ENCODE measurements at places on chromosomes 16 and 17. TPM values are rescaled to one million over a fixed set of nuclear protein-coding genes. Genes with fewer than 3 reads are reported as not detected.

DNA sequence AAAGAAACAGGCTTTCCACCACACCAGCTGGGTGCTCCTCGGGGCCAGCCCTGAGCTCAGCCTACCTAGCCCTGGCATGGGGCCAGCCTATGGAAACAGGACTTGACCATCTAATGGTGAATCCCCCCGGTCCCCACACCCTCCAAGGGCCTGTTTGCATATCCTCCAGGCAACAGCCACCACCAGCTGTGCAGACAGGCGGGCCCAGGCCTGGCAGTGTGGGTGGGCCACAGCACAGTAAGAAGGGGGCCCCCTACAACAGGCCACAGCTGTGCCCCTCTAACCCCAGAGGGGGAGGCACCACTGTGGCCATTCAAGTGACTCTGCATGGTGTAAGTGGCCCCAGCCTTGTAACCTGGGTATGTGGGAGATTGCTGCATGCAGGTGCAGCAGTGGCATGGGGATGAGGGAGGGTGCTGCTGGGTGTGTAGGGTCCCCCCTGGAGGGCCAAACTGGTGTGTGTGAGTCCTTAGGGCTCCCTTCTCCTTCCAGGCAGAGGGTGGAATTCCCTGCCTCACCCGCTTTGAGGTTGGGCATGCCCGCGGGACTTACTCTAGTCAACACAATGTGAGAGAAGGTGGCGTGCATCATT is 148.2 kb downstream of the C16orf78 start:
- H3K4me1 ChIP-seq = no peaks in the 10 kb centered on the region
- no peak for DNase-seq
- H3K36me3 ChIP-seq = no peaks in the 10 kb centered on the region
- H3K27me3 ChIP-seq = no peaks in the 10 kb centered on the region

DNA sequence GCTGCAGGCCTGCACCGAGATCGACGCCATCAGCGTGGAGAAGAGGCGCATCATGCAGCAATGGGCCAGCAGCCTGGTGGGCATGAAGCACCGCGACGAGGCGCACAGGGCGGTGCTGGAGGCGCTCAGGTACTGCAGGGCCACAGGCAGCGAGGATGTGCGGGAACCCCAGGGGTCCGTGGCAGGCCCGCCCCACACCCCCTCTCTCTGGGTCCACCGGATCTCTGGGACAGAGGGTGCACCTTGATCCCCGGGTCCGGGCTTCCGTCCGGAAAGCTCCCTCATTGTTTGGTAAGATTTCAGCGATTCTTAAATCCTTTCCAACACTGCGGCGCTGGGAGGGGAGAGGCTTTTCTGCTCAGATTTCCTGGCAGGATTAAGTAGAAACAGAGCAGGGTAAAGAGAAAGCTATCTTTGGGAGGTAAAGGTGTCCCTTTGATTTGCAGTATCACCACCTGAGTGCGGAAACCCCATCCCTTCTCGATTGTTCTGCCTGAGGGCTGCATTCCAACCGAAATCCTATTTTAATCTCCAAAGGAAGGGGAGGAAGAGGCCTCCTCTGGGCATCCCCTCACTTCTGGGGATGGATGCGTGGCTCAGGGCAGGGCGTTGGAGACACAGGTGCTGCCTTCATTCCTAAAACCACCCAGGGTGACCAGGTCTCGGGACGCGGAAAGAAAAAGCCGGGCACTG is 29.2 kb downstream of the CCDC40 start:
- H3K27ac ChIP-seq = no peak overlapping the region
- peaks cover 33% of the 10 kb centered on the region for H3K4me1 ChIP-seq
- H3K36me3 ChIP-seq = no peaks in the 10 kb centered on the region

DNA sequence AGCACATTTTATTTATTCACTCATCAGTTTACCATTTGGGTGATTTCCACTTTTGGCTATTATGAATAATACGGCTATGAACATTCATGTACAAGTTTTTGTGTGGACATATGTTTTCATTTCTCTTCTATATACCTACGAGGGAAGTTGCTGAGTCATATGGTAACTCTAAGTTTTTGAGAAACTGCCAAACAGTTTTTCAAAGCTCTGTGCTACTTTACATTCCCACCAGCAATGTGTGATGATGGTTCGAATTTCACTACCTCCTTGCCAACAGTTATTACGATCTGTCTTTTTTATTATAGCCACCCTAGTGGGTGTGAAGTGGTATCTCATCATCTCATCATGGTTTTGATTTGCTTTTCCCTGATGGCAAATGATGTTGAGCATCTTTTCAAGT is 63.7 kb upstream of the MRTFB start:
- H3K27me3 ChIP-seq = no peaks in the 10 kb centered on the region
- H3K36me3 ChIP-seq = no peaks in the 10 kb centered on the region
- no peak overlapping the region for H3K4me3 ChIP-seq
- H3K4me1 ChIP-seq = peaks cover 3% of the 10 kb centered on the region
- H3K27ac ChIP-seq = no peak overlapping the region
- DNase-seq = no peak

DNA sequence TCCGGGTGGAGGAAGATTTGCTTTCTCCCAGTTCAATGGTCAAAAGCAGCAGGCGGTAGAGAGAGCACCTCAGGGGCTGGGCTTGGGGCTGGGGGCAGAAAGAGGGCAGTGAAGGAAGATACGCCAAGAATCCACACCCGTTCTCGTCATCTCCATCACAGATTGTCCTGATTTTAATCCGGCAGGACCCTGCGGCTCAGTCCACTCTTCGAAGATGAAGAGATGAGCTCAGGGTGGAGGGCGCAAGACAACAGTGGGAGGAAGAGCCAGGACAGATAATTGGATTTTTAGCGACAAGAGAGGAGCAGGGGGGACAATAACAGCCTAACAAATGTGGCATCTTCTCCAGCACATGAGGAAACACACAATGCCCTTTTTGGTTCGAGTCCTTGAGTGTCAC is 165.9 kb downstream of the SDK2 start:
- H3K27me3 ChIP-seq = no peaks in the 10 kb centered on the region
- no peak overlapping the region for H3K27ac ChIP-seq
- no peaks in the 10 kb centered on the region for H3K36me3 ChIP-seq
- H3K4me3 ChIP-seq = no peak overlapping the region

GRCh38 chr16:22278441-22279230 is 18.6 kb upstream of the POLR3E start:
- DNase-seq = no peak
- H3K4me3 ChIP-seq = no peak overlapping the region
- H3K4me1 ChIP-seq = no peaks in the 10 kb centered on the region
- H3K27me3 ChIP-seq = no peaks in the 10 kb centered on the region
- H3K27ac ChIP-seq = no peak overlapping the region

KRT14 gene
- not detected for total RNA-seq

GRCh38 chr16:3193221-3194212 is 5.5 kb downstream of the OR1F1 start:
- H3K36me3 ChIP-seq = no peaks in the 10 kb centered on the region
- H3K27ac ChIP-seq = no peak overlapping the region
- peaks cover 31% of the 10 kb centered on the region for H3K27me3 ChIP-seq
- no peak for DNase-seq
- peaks cover 11% of the 10 kb centered on the region for H3K4me1 ChIP-seq

DNA sequence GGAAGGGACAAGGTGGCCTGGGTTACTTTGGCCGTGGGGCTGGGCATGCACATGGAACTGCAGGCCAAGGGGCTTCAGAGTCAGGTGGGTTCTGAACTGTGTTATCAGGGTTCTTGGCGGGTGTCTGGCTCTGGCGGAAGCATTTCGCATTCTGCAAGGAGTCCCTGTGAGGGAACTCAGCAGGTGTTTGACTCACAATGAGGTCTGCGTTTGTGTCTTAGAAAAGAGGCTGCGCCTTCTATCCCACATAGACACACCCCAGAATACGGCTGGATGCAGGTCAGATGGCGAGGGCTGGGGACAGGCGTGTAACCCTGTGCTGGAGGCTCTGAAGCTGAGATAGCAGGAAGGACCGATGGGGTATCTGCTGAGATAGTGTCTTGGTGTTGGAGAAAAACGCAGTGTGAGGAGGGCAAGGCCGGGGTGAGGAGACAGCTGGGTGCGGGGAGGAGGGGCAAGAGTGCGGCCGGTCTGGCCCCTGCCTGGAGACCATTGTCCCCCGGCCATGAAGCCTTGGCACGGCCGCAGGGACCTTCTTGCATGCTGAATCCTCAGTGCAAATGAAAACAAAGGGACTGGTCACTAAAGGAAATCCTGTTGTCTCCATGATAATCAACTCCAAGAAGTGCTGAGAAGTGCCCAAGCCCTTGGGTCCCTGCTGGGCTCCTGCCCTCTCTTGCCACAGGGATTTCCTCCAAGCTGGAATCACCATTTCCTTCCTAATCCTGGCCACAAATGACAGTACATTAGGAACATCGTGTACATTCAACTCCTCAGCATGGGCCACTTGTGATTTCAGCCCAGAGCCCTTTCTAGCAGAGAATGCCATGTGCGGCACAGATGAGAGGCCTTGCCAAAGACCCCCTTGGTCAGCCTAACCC is 22.8 kb upstream of the MTSS2 start:
- no peak for DNase-seq
- peak overlapping the region; percentile 86 for H3K27ac ChIP-seq
- H3K27me3 ChIP-seq = no peaks in the 10 kb centered on the region
- H3K36me3 ChIP-seq = no peaks in the 10 kb centered on the region
- peaks cover 57% of the 10 kb centered on the region for H3K4me1 ChIP-seq

GRB7 gene
- 19.9 TPM for total RNA-seq
